ENCODE measurements at places on chromosomes 7 and 10. TPM values are rescaled to one million over a fixed set of nuclear protein-coding genes. Genes with fewer than 3 reads are reported as not detected.
A peak's percentile ranks its signal among the peaks of the same experiment; 100 is the strongest.

GRCh38 chr10:124544711-124545110 lies 83.1 kb downstream of the LHPP start:
- no peak for DNase-seq

- no peak for DNase-seq
Observed at GRCh38 chr10:121617176-121617575, 18.9 kb upstream of the FGFR2 start.

The ZNF273 gene
- 5.1 TPM for total RNA-seq

- peak; percentile 57 for DNase-seq
Observed at GRCh38 chr10:69629519-69629896, 539 bp upstream of the FAM241B start.

DNA sequence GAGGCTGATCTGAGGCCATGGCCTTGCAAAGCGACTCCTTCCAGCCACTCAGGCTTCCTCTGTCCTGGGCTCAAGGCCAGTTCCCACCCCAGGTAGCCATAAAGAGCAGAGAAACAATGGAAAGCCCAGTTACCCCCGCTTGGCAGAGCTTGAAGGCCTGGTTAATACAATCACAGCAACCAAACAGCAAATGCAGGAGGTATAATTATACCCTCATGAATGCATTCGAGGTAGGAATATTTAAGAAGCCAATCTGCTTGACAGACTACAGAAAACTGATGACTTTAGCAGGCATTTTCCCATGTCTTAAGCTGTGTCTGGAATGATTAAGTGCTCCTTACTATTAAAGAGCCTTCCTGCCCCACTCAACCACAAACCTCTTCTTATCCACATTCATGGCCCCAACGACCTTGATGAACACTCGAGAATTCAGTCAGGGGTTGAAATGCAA lies 114.1 kb upstream of the MACROH2A2 start:
- DNase-seq = no peak

The CYP2C18 gene
- total RNA-seq = not detected

- no peak for DNase-seq
Observed at GRCh38 chr7:132771301-132771730, 195.0 kb upstream of the PLXNA4 start.

The CFAP70 gene
- 1.2 TPM for total RNA-seq

The CABCOCO1 gene
- total RNA-seq = 3.5 TPM

GRCh38 chr10:123687758-123688157 lies 21.6 kb downstream of the GPR26 start:
- DNase-seq = no peak

The SLC16A9 gene
- total RNA-seq = 1.2 TPM

DNA sequence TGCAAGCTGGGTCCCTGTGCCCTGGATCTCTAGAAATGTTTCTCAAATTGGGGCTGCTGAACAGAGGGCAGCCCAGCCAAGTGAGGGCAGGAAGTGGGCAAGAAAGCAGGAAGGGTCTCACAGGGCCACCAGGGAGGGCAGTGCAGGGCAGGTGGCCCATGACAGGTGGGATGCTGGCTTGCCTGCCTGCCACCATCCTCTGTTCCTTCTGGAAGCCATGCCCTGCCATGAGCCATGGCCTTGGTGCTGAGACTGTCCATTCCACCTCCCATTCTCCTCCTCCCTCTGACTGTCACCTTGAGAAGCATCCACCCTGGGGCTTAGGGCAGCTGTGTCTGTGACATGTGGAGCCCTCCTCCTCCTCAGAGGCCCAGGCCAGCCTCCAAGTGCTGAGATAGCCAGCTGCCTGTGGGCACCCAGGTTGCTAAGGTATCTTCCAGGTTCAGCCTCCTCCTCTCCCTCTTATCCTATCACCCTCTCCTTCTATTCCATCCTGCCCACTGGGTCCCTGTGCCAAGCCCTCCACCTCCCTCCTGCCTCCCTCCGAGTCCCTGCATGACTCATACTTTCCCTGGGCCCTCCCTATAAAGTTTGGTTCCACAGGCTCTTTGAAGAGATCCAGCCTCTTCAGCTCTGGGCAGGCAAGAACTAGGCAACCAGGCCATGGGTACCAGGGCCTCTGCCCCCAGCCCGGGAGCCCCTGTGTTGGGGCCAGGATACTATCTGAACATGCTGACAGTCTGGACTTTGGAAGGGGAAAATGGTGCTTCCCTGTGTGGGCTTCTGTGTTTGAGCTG lies 1.3 kb downstream of the VSIR start:
- peak; percentile 97 for DNase-seq

GRCh38 chr7:100689230-100690135 lies 4.6 kb downstream of the GIGYF1 start:
- DNase-seq = peak; percentile 58

DNA sequence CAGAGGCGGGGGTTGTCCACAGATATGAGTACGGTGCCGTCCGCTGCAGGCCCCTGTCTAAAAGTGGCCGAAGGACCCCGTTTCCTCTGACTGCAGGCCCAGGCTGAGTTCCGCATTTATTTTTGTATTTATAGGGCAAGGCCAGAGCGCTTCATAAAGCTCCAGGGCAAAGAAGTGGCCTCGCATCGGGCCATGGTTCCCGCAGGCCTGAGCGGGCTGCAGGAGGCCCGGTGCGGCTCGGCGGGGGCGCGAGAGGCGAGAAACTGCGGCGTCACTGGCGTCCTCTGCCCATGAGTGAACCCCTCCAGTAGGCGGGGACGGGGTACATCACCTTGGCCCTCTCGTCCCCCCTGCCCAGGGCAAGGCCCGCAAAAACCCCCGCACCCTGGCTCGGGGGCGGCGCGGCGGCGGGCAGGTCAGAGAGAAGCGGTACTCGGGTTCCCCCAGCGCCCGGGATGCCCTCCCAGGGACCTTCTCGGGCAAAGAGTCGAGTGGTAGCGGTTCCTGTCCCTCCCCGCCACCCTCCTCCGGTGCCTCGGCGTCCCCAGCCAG lies 355.7 kb downstream of the DNAJB6 start:
- DNase-seq = peak; percentile 78

GRCh38 chr7:141585592-141586510 lies 34.6 kb downstream of the AGK start:
- peak; percentile 84 for DNase-seq

DNA sequence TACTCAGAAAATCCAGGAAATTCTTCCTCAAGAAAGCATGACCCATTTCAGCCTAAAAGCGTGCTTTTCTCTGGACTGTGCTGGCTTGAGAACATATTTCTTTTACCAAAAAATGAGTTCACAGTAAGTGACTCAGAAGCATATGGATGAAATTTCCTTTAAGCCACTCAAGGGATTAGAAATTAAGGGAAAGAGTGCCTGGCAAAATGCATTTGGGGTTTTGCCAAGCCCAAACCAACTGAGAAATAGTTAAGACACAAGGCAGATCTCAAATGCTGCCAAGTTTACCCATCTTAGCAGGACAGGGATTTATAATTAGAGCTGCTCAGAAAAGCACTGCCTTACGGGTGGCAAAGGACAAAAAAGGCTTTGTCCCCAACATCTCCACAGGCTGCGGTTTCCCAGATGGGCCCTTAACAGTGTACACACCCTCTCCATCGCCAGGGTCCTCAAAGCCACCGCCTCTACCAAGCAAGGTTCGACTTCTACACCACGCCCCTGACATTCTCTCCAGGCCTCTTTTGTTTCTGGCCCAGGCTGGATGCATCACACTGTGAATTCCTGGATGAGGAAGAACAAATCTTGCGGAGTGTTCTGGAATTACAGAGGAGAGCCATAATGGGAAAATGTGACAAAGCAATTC lies 30.1 kb upstream of the CDHR3 start:
- DNase-seq = peak; percentile 85

DNA sequence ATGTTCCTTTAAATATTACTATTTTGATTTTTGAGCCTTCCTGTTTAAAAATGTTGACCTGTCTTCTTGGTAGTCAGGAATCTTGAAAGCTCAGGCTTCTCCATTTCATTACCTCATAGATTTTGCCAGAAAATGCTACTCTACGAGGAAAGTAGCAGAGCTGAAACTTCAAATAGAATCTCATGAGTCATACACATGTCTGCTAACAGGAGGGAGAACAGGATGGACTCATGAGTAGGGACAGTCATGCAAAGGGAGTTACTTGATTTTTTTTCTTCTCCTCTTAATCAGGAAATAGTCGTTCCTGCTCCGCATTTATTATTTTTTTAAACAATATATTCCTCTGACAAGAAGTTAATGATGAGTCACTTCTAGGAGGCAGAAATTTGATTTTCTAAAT lies 37.0 kb upstream of the MINDY3 start:
- DNase-seq = no peak

DNA sequence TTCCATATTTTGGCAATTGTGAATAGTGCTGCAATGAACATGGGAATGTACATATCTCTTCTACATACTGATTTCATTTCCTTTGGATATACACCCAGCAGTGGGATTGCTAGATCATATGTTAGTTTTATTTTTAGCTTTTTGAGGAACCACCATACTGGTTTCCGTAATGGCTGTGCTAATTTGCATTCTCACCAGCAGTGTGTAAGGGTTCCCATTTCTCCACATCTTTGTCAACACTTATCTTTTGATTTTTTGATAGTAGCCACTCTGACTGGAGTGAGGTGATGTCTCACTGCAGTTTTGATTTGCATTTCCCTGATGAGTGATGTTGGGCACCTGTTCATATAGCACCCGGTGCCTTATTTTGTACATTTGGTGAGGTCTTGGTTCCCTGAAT lies 519.6 kb downstream of the REEP3 start:
- no peak for DNase-seq

- DNase-seq = no peak
Observed at GRCh38 chr7:146956853-146957252, 840.3 kb downstream of the CNTNAP2 start.

DNA sequence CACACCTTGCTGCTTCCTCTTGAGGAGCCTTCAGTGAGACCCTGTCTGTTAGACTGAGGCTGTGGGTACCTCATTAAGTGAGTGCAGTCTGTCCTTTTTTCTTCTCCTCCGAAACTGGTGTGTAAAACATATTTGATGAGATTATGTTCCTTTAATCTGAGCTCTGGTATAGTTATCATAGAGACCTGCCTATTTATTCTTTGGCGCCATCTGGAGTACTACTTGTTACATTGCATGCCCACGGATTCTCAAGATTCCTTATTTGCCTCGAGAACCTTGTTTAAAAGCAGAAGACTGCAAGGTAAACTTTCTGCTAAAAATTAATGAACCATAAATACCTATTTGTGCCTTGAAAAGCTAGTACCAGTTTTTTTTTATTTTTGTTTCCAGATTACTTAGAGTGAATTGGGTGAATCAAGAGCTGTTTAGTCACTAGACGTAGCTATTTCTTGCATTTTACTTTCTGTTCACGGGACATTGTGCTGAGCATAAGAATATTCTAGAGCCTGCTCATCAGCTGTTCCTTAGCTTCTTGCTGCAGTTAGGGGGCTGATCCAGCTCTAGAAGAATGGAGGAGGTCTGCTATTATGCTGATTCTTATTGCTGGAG lies 16.9 kb upstream of the STMP1 start:
- no peak for DNase-seq

The HOXA5 gene
- 5.8 TPM for total RNA-seq

The GRM8 gene
- not detected for total RNA-seq

GRCh38 chr10:92202536-92202935 lies 88.3 kb downstream of the CPEB3 start:
- no peak for DNase-seq

DNA sequence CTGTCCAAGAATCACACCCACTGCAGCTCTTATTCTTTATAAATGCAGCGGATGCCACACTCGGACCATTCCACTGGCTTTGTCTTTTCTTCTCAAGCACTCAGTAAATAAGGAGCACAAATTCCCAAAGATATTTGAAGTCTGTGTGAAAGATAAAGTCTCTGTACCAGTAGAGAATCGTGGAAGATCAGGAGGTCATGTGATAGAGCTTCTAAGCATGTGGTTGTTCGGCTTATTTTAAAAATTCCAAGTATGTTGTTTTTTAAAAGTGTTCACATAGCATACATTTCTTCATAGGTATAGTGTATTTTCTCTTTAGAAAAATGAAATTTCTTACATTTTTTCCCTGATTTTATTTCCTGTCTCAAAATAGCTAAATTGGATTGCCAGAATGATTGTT lies 75.8 kb downstream of the NOC3L start:
- DNase-seq = no peak

DNA sequence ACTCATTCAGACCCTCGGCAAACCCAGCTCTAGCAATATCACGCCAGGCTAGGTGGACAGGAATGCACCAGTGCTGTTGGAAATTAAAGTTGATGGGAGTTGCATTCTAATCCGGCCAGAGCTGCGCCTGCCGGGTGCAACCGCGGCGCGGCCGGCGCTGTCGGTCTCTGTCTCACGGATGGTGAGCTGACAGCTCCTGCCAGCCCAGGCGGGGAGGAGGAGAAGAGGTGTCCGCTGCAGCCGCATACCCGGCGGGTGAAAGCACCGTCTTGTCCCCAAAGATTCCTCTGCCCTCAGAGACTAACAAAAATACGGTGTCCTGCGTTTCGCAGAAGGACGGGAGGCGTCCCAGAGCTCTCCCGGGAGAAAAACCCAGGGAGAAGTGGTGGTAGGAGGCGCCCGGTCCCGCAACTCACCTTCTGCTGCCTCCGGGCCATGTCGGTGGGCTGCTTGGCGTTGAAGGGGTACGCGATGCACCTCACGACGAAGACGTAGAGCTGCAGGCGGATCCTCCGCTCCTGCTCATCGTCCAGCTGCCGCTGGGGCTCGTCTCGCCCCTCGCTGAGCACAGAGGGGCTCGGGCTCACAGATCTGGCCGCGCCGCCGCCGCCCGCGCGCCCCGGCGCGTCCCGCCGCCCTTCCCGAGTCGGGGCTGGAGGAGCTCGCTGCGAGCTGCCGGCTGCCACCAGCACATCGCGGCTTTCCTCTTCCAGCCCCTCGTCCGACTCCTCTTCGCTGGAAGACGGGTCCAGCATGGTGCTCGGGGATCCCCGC lies 490 bp downstream of the CADPS2 start:
- peak; percentile 93 for DNase-seq

The TMEM184A gene
- total RNA-seq = under 0.01 TPM

DNA sequence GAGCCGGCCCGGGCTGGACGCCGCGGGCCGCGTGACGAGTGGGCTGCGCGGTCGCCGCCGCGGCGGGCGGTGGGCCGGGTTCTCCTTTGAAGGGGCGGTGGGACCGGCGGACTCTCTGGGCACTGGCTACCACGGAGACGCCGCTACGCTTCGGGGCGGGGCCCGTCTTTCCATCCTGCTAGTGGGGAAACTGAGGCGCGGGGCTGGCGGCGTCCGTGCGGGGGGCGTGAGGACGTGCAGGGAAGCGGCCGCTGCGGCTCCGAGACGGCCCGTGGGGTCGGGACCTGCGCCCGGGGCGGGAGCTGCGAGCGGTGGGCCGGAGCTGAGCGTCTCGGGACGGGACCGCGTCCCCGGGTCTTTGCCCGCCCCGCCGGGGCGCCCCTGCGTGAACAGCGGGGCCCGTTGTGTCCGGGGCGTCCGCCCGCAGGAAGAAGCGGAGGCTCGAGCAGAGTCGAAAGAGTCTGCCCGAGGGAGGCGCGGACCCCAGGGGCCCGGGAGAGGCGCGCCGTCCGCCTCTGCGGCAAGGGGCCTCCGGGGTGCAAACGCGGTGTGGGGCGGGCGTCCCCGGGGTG lies 548 bp upstream of the BNIP3 start:
- peak; percentile 87 for DNase-seq

The TUBAL3 gene
- total RNA-seq = not detected

GRCh38 chr10:86545101-86545500 lies 23.5 kb upstream of the WAPL start:
- DNase-seq = no peak

The PRDX3 gene
- total RNA-seq = 119 TPM

- DNase-seq = no peak
Observed at GRCh38 chr10:129777687-129778086, 186.4 kb downstream of the EBF3 start.

All from osteoblast (primary cell).